Left colon (tissue), 2 donors: ENCODE measurements at places on chromosomes 5 and 9.

- no peak for DNase-seq
These were observed 84.8 kb upstream of the ALDH1A1 start for GRCh38 chr9:73037613-73038012.

DNA sequence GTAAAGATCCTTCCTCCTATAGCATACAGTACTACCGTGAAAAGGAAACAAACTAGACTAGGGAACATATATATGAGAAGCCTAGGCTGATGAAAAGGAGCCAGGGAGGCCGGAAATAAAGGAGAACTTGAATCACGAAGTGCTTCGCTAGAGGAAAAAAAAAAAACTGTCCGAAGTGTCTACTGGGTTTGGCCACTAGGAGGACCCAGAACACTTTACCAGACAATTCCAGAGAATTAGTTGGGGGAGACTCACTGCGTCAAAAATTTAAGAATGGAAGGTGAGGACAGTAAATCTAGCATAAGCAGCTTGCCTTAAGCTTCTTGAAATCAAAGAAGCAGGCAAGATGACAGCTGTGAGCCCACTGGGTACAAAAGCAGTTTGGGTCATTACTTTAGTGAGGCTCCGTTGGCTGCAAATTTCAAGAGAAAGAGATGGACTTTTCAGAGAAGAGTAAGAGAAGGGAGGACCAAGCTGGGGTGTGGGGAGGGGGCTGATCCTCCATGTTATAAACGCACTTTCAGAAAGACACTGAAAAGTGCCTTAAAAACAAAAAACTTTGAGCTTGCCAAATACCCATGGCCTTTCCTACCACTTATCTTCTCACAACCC, 47.4 kb downstream of the P4HA2 start:
- DNase-seq, result no peak

GRCh38 chr5:132459983-132460838, 30.4 kb downstream of the IRF1 start:
- no peak for DNase-seq

DNA sequence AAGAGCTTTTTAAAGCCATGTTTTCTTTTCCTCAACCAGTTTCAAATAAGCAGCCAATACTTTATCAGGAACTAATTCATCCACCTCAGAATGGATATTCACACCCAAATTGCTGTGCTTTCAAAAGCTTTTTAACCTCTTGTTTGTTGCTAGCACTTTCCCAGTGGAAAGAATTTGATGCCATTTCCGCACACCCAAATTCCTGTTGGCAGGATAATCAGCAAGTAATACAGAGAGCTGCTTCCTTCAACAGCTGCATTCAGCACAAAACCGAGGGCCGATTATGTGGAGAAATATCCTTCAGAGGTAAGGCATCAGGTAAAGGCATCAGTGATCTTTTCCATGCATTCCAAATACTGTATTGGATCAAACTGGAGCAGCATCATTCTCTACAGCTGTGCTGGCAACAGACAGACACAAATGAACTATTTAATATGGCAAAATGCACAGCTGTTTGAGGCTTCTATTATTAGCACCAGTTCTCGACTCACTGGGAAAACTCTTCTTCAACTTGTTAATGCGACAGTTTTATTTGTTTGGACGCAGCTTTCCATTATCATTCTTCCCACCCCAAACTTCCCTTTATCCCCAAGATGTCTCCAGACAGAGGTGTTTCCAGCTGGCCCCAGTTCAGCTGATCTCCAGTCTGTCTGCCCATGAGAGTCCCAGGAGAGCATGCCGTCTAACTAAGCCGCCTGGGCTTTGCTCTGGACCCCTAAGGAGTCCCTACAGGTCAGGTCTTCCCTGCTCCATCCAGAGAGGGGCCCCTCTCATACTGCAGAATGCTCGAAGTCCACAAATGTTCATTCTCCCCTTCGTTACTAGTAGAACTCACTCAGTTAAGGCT, 22.2 kb upstream of the MGAT1 start:
- no peak for DNase-seq

GRCh38 chr5:127919006-127919796, 164.4 kb upstream of the SLC12A2 start:
- no peak for DNase-seq

DNA sequence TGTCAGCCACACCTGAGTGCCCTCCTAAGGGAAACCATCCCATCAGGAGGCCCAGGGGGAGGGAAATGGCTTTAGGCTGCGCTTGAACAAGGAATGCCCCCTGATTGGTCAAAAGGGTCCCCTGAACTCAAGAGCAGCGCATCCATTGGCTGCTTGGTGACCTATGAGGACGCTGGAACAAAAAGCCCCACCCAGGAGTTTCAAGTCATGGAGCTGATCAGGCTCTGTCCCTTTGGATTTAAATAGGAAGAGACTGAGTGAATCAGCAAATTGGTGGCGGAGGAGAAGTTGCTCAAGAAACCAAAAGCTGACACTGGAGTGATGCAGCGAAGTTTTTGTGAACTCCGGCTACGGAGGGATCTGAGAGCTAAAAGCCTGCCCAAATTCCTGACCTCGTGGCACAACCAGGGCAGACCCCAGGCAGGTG, 66.7 kb downstream of the SMIM23 start:
- no peak for DNase-seq

GRCh38 chr5:36531401-36531800, 75.0 kb upstream of the SLC1A3 start:
- DNase-seq, result no peak

GRCh38 chr9:126615245-126615790, 1.6 kb downstream of the LMX1B start:
- DNase-seq, result peak; percentile 32

DNA sequence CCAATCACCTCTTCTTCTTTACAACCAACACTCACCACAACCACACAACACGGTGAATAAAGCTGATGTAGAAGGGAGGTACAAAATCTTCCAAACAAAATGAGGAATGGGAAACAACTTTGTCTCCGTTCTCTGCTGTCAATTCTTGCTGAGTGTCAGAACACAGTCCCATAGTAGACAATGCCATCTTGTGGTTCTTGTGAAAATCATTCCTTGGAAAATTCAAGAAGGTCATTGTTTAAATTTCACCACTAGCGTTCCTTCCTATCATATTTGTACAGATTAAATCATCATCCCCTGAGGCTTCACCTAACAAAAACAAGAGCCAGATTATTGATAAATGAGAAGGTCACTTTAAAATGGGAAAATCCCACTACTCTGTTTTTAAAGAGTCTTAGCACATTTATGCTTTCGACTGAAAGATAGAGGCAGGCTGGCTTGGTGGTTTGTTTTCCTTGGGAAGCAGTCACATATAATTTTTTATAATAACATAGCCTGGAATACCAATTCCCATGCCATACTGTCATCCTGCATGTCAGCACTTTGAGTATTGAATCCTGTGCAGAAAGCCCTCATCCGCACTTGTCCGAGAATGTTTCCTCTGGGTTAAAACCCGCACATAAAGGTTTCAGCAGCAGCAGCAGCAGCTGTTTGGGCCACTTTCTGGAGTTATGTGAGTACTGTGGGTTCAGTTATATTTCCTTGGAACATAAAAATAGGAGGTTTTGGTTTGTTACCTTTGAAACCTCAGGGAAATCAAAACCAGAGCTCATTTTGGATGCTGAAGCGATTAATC, 395.0 kb upstream of the SMARCA2 start:
- no peak for DNase-seq

DNA sequence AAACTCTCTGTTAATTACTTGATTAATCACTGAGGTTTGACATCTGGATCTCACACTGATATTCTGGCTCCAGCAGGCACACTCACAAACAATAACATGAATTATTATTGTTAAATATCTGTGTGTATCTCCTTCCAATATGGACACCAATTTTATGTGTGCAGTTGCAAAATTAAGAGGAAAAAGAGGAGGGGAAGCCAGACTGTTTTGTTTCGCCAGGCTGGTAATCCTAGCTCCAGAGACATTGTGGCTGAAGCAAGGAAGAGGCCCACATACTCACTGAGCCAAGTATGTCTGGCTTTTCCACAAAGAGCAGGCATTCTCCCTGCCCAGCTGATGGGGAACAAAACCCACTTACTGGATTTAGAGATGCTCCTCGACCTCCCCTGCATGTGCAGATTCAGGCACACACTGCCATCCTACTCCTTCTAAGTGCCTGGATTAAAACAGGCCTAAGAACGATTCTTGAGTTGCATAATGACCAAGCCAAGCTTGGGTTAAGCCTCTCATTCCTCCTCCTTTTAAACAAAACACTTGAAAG, 181.9 kb downstream of the ESM1 start:
- DNase-seq, result no peak

- no peak for DNase-seq
These were observed 5.3 kb upstream of the RAD23B start for GRCh38 chr9:107277801-107278200.

DNA sequence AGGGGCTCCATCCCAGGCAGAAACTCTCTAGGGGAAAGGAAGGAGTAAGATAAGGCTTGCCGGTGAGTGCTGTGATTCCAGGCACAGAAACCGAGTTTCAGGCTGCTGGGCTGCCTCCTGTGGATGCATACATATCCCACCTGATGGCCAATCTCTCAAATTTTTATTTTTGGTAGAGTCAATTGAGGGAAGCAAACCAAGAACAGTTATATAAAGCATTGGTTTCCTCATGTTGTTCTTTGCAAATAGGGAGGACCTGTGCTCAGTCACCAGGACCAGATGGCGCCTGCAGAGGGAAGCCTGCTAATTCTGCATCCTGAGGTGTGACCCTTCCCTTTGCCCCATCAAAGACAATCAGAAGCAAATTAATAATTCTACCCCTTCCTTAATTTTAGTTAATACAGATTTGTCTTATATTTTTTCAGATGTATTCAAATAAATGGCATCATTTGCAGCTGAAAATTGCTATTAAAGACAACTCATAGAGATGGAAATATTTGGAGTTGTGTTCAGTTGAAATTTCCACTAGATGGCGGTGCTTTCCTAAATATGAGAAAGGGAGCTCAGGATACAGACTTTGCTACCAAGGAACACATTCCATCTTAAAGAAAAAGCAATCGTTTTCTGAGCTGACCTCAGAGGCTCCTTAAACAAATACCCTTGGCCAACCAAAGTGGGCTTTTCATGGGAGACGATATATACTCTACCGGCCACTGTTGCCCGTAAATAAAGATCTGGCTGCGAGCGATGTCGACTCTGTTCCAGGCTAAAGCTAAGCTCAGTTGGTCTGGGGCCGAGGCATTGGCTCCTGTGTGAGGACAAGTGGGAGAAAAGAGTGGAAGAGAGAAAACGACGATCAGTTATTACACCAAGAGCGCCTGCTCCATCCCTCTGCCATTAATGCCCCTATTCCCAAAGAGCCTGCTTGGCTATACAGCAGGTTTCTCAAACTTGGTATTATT, 225.7 kb upstream of the KLF9 start:
- DNase-seq, result no peak

DNA sequence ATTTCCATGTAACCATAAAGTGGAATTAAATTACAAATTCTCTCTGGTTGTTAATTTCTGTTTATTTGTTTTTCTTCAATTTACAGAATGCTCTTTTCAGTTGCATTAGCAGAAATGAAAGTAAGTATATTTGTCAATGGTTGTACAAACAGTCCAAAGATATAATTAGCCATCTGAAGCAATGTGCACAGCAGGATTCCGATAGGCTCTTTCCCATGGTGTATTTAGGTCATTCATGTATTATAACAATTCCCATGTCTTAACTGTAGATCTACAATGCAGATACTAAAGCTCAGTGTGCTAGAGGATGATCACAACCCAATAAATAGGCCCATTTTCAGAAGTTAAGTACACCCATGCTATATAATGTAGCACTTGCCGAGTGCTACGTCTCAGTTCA, 43.8 kb downstream of the RECK start:
- no peak for DNase-seq

DNA sequence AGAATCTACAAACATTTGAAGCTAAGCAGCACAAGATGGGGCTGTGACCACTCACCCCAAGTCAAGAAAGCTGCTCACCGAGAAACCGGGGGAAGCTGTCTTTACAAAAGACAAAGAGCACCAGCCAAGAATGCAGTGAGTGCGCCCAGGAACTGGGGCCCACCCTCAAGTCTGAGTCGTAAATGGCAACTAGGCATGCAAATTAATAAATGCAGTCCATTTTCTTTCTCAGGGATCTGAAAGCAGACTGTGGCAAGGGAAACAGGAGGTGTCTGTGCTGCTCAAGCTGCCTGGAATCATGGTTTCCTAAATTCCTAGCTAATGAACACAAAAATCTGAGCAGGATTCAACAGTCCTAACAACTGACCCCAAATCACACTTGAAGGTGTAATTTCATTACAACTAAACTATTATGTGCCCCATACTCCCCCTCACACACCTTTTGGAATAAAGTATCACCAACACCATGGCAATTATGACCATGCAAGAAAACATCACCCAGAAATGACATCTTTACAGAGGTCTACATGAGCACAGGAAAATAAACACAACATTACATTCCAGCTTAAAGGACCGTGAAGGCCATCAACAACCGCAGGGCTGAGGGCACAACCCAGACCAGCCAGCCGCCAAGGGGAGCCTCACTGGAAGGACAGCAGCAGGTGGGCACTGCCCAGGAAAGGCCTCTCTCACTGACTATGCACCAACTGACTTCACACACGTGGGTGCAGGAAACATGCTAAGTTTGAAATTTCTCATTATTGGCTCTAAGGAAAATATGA, 17.6 kb downstream of the NSUN2 start:
- DNase-seq, result no peak

DNA sequence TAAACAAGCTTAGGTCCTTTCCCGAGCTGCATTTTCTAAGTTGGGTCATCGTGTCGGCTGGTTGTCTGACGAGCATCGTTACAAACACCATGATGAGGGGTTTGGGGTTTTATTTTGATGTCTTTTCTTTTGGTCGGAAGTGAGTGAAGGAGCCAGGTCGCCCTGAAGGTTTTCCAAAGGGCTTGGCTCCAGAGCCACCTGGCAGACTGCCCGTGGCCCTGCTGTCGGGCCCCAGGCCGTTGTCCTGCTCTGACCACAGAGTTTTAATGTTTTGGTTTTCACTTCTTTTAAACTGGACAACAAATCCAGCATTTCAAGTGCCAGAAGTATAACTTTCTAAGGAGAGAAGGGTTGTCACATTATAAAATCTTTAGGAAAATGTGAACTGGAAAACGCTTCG, 42.3 kb downstream of the TENT4A start:
- DNase-seq, result no peak

GRCh38 chr9:120043448-120043847, 536.5 kb downstream of the CDK5RAP2 start:
- peak; percentile 14 for DNase-seq

DNA sequence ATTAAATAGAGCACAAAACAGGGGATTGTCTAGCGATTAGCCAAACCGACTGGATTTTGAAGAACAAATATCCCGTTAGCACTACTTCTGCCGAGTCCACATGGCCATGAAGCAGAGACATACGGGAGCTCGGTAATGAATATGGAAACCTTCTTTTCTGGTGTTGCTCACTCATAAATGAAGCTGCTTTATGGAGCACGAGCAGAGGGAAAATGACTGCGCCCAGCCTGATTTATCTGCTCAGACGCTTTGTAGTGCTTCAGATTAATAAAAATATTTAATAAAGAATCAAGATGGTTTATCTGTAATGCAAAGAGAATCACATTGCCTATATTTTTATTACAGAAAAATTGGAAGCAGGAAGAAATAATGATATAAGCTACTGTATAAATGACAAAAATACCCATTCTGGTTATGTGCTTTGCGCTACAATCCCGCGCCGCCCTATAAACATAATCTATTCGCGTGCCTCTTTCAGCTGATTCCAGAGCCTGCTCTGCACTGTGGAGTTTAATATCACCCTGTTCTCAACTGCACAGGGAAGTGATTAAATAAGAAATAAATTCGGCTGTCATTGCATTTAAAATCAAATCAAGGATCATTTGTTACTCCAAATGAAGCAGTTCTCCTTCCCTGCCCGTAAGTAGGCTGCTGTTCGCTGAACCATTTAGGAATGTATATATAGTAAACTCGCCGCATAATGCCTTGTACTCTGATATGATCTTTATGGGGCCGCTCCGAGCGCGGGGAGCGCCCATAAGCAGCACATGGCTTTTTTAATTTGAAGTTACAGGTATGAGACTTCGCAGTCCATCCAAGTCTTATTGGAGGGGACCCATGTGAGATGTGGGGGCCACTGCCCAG, 22.3 kb upstream of the UBAC1 start:
- DNase-seq, result no peak
